ENCODE measurements at places on chromosomes 7 and 10. TPM values are rescaled to one million over a fixed set of nuclear protein-coding genes. Genes with fewer than 3 reads are reported as not detected.

- no peak for DNase-seq
Measured at GRCh38 chr10:121450247-121450646, 148.0 kb downstream of the FGFR2 start.

The NKX2-3 gene
- total RNA-seq: not detected

The CALML5 gene
- not detected for total RNA-seq

GRCh38 chr7:18059171-18059570 lies 31.5 kb upstream of the PRPS1L1 start:
- no peak for DNase-seq
